ENCODE measurements at places on chromosomes 5 and 9.

- DNase-seq, result no peak
Observed at GRCh38 chr5:179230061-179230461, 115.2 kb downstream of the ADAMTS2 start.

DNA sequence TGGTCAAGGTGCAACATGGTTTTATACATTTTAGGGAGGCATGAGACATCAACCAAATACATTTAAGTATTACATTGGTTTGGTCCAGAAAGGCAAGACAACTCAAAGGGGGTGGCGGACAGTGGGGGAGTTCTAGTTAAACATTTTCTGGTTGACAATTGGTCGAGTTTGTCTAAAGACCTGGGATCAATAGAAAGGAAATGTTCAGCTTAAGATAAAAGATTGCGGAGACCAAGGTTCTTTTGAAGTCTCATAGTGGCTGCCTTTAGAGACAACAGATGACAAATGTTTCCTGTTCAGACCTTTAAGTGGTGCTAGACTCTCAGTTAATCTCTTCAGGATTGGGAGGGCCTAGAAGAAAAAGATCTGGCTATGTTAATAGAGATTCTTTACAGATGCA lies 47.7 kb upstream of the TTC39B start:
- no peak for DNase-seq

- DNase-seq, result no peak
Observed at GRCh38 chr5:16894236-16895057, 41.6 kb downstream of the MYO10 start.

DNA sequence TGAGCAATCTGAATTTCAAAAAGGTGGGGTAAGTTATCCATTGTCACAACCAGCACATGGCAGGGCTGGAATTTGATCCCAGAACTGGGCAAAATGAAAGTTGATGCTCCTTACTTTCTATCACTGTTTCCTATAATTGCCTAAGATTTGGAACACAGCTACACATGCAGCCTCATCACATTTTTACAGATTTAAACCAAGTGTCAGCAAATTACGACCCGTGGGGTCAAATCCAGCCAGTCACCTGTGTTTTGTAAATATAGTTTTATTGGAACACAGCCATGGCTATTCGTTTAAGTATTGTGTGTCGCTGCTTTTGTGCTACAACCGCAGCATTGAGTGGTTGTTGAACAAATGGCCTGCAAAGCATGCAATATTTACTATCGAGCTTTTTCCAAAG lies 94.3 kb downstream of the SREK1 start:
- no peak for DNase-seq

DNA sequence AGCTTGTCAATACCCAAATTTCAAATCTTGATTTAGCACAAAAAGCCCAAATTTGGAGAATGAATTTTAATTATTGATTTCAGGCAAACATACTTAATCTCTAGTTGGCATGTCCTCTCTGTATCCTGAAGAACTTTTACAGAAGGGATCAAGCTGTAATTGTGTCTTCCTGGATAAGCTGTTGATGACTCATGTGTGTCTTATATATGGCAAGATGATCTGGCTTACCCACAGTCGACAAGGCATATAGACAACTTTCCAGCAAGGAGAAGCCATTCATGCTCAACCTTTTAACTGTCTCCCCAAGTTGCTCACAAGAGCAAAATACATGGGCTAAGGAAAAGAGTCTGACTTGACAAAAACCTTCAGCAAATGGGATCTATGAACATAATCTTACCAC lies 112.5 kb upstream of the SLCO6A1 start:
- DNase-seq, result no peak

GRCh38 chr5:172853355-172853975 lies 19.4 kb downstream of the ERGIC1 start:
- DNase-seq, result no peak

DNA sequence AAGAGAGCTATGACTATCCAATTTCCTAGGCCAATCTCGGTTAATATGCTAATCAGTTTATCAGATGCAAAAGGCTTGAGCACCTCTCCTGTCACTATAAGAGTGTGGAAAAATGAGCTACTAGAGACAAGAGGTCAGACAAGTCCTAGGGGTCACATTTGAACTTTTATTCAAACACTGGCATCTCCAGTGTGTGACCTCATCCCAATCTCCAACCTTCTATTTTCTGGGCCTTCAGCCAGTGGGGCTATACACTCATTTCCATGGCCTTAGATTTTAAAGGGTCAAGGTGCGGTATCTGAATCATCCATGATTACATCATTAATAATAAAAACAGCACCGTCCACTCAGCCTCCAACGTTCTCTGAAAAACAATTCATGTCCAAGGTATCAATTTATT lies 139.6 kb upstream of the LRRTM2 start:
- no peak for DNase-seq

- DNase-seq, result no peak
Observed at GRCh38 chr9:4553951-4554381, 63.7 kb downstream of the SLC1A1 start.

DNA sequence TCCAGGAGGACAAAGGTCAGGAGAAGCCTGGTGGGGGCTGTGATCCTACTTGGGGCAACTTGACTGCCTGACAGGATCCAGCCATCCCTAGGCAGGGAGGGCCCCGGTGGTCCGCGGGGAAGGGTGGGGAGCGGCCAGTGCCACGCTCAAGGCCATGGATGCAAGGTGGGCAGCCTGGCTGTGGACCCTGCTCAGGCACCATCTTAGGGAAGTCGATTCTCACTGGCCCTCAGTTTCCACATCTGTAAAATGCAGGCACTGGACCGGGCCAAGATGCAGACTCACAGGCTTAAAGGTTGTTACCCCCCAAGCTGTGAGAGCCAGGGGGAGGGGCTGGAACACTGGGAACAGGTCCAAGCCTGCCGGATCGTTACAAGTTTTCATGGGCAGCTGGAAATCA lies 8.7 kb upstream of the DOLPP1 start:
- DNase-seq, result no peak

DNA sequence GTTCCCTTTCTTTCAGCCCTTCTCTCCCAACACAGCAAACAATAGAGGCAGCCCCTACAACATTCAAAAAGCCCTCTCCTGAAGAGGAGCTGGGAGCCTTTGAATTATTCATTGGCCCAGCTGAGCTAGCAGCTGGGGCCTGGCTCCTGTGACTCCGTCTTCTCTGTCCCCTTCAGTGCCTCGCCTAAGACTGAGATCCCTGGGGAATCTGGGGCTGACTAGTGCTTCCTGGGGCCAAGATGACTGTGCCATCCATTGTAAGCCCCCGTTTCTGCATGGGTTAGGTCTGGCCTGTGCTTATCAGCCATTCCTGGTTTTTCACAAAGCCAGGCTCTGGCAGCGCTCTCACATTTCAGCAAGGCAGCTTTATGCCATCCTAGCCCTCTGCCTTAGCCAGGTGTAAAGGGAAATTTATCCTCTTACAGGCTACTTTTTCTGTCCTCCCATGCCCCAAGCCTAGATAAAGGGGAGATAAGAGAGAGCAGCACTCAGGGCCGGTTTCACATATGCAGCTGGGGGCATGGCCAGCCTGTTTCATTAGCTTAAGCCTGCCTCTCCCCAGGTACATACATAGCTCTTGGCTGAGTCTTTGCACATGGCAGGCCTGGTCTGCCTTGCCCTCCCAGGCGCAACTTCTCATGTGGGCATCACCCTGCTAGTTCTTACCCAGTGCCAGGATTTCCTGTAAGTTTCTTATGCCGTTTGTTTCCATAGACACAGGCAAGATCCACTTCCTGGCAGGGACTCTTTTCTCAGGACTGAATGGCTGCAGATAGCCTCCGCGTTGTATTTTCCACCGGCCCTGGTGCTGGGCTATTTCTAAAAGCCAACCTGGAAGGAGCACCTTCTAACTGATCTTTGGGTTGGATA lies 15.8 kb downstream of the PTPA start:
- no peak for DNase-seq

DNA sequence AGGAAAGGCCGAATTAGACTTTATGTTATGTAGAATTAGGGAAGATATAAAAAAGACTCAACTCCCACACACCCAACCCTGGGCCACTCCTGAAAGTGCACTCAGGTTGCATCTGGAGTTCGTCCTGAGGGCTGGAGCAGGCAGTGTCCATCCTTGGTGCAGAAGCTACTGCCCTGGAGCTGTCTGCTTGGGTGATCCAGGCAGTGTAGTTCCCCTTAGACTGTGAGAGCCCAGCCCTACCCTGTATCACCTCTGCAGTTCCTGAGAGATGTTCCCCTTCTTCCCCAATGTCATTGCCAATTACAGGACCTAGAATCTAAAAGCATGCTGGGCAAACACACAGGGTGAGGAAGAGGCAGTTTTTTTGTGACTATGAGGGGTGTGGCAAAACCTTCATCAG lies 368.3 kb upstream of the ST8SIA4 start:
- no peak for DNase-seq

- DNase-seq, result no peak
Observed at GRCh38 chr9:73264631-73265030, 113.0 kb downstream of the ANXA1 start.

GRCh38 chr5:80219391-80219790 lies 36.5 kb downstream of the SERINC5 start:
- no peak for DNase-seq

DNA sequence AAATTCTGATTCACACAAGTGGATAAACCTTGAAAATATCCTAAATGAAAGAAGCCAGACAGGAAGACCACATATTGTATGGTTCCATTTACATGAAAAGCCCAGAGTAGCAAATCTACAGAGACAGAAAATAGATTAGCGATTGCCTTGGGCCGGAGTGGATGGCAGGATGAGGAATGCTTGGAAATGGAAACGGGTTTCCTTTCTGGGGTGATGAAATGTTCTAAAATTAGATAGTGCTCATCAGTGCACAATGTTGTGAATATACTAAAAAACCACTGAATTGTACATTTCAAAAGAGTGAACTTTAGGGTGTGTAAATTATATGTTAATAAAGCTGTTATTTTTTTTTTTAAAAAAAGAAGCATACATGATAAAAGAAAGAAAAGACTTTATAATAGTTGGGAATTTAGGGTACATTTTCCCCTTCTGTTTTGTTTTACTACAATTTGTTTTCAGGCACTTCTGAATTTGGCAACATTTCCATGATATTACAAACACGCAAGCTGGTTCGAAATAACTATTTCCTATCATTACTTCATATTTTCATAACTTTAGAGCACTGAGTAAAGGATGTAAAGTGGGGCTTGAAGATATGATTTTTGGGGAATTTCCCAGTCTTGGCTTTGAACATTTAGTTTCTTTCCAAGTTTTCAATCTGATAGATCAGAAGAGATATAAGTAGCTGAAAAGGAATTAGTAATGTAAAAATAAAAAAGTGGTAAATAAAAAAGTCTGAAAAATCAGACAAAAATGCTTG lies 23.9 kb downstream of the SLC35A4 start:
- DNase-seq, result no peak

GRCh38 chr9:97721396-97721795 lies 24.3 kb upstream of the XPA start:
- DNase-seq, result no peak

- DNase-seq, result no peak
Observed at GRCh38 chr5:176574297-176574591, 25.1 kb downstream of the CDHR2 start.

DNA sequence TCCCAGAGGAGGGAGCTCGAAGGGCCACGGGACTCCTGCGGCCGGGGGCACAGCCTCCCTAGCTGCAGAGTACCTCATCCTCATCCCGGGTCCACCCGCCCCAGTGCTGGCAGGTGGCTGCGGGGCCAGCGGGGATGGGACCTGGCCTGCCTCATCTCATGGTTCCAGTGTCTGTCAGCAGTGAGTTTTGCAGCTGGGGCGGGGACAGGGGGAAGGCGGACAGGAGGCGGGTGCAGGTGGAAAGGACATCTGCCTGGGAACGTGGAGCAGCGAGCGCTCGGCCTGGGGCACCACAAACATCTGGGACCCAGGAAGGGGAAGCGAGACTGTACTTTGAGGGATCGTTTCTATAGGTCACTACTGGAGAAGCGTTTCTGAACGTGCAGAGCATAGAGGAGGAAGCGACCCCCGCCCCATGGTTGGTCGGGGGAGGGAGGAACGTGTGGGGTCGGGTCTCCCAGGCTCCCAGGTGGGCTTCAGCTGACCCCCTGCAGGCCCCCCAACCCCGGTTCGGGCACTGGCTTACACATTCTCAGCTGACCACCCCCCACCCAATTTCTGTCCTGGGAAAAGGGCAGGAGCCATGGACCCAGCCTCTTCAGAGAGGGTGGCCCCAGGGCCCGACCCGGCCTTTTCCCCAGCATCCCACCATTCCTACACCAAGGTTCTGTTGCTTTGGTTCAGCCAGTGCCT lies 56.5 kb upstream of the NOTCH1 start:
- DNase-seq, result no peak

GRCh38 chr5:25963251-25964008 lies 1075.0 kb downstream of the CDH9 start:
- DNase-seq, result no peak

DNA sequence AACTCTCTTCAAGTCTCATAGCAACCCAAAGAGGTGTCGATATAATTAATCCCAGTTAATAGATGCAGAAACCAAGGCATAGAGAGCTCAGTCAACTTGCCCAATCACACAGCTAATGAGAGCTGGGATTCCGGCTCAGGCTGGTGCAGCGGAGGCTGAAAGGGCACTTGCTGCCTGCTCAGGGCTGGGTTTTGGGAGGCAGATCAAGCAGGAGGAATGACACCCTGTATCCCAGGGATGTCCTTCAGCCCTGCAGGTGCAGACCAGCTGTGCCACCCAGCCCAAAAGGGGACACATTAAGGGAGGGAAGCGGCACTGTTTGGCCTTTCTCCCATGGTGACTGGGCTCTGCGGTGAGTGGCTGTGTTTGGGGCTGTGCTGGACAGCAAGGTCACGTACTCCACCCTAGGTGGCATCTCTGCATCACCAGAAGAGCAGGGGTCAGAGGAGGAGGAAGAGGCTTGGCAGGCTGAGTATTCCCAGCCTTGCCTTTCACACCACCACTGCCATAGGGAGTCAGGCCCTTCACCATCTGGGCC lies 124.1 kb downstream of the MVB12B start:
- DNase-seq, result no peak

DNA sequence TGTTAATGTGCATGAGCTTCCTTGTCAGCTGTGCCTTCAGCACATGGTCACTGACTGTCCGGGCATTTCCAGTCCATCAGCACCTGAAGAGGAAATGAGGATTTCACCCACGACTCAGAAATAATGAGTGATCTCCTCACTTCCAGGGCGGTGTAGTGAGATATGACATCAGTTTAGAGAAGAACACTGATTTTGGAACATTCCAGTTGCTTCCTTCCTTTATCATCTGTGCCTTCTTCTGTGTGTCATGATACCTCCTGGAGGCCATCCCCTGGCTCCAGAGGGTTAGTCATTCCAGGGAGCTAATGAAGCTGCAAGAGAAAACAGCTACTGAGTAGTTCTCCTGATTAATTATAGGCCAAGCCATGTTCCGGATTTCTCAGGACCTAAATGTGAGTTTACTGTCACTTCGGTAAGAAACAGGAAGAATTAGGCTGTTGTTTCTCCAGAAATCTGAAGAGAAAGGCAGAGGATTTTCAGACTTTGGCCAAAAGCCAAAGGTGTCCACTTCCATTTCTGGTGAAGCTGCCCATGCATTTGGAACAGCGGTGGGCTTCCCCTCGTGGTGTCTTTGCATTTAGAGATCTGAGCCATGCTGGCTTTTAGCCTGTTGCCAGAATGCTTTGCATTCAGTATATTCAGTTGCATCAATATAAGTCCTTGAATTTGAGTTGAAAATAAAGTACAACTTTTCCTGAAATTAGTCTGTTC lies 161.3 kb upstream of the OTULINL start:
- no peak for DNase-seq

GRCh38 chr5:178839319-178839704 lies 20.4 kb upstream of the ZNF354B start:
- DNase-seq, result peak; percentile 11
